ENCODE measurements at places on chromosomes 11 and 22. TPM values are rescaled to one million over a fixed set of nuclear protein-coding genes. Genes with fewer than 3 reads are reported as not detected.

FAM111B gene
- total RNA-seq: 2.1 TPM

GRCh38 chr22:37454857-37455686 lies 27.8 kb upstream of the ELFN2 start:
- no peak for DNase-seq

C11orf91 gene
- total RNA-seq: not detected

RFPL1 gene
- total RNA-seq: not detected

FGF3 gene
- total RNA-seq: not detected

- no peak for DNase-seq
These were observed 51.6 kb upstream of the MYEOV start for GRCh38 chr11:69242266-69242920.

JHY gene
- total RNA-seq: 7.0 TPM

RTN4RL2 gene
- not detected for total RNA-seq

GRM5 gene
- 1.4 TPM for total RNA-seq

GRCh38 chr22:17272511-17272991 lies 53.3 kb upstream of the ADA2 start:
- DNase-seq: no peak

DNA sequence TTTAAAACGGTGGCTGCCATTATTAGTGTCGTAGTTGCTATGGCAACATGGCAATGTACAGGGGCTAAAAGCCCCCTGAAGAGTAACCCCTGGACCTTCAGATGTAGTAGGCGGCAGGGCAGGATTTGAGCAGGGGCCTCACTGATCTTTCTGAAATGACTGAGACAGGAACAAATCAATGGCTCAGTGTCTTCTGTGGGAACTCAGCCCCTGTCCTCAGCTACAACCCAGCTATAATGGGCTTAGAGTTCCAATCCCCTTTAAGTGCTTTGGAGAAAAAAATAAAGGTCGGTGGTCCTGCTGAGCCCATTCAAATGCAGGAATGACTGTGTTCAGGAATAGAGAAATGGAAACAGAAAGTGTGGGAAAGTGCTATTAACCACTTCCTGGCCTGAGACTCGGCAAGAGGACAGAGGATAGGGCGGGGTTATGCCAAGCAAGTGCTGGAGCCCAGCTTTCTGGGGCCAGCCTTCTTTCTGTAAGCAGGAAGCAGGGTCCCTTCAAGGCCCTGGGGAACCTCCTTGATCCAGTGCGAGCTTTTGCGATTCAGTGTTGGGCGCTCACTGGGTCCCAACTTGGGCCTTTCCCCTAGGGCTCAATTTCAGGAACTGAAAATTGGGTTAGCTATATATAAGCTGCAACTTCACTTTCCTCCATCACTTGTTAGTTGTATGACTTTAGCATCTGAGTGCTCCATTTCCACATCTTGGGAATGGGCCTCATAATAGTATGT lies 6.1 kb upstream of the CD82 start:
- DNase-seq: no peak

DNA sequence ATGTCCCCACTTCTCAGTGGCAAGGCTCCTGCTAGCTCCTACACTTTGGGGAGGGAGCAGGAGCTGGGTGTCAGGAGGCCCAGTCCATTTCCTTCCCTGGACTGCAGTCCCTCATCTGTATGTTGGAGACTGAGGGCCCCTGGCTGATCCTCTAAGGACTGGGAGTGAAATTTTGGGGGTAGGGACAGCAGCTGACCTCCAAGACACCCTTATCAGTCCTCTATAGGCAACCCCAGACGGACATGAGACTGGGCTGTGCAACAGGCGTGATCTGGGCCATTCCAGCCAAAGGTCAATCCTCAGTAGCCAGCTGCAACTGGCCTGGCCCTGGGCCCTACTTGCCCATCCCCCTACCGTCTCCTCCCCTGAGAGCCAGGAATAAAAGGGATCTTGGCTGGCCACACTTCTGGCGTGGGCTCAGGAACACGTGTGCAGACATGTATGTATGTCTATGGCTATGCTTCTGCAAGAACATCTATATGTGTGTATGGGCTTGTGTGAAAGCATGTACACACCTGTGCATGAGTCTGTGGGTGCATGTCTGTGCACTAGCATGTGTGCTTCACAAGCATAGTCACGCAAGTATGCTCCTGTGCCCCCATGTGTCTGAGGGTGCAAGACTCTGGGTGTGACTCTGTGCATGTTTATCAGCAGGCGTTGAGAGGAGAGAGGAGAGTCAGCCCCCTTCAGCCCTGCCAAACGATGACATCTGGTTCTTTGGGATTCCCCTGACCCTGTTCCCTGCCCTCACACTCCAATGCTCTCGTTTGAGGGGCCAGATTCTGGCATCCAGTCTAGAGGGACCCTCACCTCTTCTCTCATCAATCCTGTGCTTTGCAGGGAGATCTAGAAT lies 24.6 kb upstream of the DGAT2 start:
- DNase-seq: no peak

- no peak for DNase-seq
These were observed 4.7 kb upstream of the SPI1 start for GRCh38 chr11:47383071-47383470.

PTGDR2 gene
- 0.21 TPM for total RNA-seq

DNA sequence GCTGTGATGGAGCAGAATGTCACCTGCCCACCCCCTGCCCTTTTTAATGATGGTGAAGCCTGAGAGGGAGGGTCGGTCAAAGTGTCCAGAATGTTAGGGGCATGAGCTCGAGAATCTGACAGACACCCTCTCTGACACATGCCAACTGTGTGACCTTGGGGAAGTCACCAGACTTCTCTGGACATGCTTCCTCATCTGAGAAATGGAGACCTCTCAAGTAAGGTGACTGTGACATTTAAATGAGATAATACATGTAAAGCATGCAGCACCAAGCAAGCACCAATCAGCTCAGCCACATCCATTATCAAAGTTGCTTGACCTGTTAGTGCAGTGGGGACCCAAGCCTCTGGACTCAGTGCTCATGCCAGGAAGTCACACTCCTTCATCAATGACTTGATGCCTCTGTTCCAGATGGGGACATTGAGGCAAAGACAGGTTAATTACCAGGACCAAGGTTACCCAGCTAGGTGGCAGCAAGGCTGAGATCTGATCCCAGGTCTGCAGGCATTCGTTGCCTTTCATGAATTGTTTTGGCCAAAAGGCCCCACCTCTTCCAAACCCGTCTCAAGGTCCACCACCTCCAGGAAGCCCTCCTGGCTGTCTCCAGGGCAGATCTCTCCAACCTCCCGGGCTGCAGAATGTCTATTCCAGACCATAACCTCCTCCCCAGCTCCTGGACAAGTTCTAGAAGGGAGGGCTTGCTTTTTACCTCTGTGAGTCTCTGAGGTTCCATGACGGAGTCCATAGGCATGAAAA lies 38.8 kb upstream of the SYT7 start:
- DNase-seq: no peak

CLTCL1 gene
- total RNA-seq: 5.3 TPM

SEPTIN5 gene
- total RNA-seq: 47.7 TPM

CD6 gene
- 3.3 TPM for total RNA-seq

MS4A12 gene
- not detected for total RNA-seq

DNA sequence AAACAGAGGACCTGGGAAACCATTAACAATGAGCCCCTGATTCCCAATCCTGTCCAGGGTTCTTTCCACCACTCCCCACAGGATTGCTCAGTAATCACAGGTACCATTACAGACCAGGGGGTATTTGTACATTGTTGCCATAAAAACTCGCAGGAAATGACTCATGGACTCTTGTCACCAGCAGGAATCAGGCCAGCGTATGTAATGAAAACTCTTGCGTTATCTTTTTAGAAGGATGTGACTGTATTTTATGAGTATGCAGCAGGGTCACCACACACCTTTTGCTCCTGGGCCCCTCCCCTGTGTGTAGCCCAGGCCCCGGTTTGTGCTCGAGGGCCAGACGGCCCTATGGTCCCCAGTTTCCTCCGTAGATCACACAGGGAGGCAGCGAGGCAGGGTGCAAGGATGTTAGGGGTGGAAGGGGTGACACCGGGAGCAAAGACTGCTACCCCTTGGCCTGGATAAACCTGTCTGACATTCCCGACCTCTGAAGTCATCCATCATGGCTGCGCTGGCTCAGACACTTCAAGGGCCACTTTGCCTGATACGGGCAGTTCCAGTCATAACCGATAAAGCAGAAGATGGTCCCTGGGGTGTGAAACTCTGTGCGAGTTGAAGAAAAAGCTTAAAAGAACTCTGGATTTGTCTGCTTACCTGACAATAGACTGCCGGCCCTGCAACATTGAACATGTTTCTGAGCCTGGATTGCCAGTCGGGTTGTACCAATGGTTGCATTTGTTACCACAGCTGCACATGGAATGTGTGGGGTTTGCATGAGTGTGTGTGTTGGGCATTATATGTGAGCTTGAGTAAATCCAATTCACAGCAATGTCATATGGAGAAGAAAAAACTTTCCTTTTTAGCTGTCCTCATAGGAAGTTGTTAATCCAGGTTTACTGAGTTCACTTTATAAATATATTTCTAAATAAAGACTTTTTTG lies 56.9 kb downstream of the MICAL2 start:
- DNase-seq: peak; percentile 78

- no peak for DNase-seq
These were observed 366.7 kb downstream of the BUD13 start for GRCh38 chr11:116406042-116406441.

DNA sequence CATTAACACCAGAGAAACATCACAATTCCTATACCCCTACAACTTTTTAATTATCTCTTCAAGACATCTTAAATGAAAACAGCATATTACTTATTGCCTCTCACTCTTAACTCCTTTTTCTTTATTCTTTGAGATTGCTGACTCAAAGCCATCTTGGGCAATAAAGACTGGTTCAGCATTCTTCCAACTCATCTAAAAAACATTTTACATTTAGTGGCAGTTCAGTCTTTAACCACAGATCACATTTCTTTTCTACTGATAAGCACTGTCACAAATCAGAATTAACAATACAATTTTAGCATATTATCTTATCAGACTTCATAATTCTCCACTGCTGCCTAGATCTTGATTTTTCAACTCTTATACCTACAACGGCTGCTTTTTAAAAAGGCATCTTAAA lies 34.0 kb downstream of the SIK3 start:
- DNase-seq: no peak

DNA sequence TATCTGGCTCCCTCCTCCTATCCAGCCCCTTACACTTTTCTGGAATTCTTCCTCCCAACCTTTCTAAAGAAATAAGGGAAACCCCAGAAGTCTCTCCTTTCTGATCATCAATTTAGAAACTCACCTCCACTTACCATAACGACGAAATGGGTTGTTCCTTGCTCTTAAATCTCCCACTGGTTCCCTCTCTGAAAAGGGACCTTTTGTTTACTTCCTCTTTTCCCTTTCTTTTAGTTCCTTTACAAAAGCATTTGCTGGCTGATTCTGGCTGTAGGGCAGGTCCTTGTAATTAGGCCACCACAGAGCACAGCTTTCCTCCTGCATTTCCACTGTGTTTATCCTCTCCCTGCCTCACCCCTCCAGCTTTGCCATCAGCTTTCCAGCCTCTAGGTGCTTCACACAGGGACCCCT lies 12.0 kb downstream of the JAML start:
- no peak for DNase-seq

SDHD gene
- total RNA-seq: 41.8 TPM

TBX1 gene
- 8.0 TPM for total RNA-seq

- DNase-seq: no peak
These were observed 39.5 kb downstream of the MTMR2 start for GRCh38 chr11:95884376-95884775.

DNA sequence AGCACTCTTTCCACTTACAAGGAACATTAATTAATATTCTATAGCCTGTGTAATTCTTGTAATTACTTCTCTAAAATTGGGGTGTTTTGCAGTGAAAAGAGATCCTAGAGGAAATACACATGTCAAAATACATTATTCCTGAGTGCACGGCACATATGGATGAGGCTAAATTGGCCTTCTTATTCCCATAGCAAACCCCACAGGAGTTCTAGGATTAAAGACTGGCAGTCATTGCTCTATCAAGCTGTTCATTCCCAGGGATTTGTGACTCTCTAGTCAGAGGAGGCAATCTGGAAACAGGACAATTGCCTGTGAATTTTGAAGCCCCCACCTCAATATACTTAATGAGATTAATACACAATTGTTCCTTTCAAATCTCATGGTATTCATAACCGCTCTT lies 145.9 kb upstream of the OPCML start:
- no peak for DNase-seq

KLHL35 gene
- 6.8 TPM for total RNA-seq

Data from thoracic aorta (tissue), 2 donors.